ENCODE measurements at places on chromosomes 5 and 9. TPM values are rescaled to one million over a fixed set of nuclear protein-coding genes. Genes with fewer than 3 reads are reported as not detected.

- DNase-seq, result no peak
Measured at GRCh38 chr5:36422952-36423351, 121.2 kb upstream of the RANBP3L start.

Gene FBP1
- 3.1 TPM for total RNA-seq

GRCh38 chr5:124707520-124707919 lies 38.9 kb downstream of the ZNF608 start:
- DNase-seq, result no peak

DNA sequence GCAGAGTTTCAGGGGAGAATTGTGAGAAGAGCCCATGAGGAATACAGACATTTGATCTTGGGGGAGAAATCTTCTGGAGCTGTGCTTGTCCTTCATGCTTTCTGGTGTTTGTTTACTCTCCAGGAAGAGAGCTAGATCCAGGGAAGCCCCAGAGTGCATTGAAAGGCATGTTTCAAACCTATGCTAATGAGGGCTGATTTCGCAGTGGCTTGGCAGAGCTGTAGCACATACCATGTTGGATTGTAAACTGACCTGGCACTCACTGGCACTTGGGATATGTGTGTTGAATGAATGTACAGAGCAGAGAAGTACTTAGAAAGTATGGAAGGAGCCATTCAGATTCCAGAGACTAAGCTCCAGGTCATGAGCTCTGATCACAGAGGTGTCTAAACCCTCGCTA lies 30.9 kb downstream of the TNFSF8 start:
- no peak for DNase-seq

- no peak for DNase-seq
Measured at GRCh38 chr5:127492854-127493738, 24.3 kb upstream of the PRRC1 start.

Gene MYOT
- total RNA-seq, result 1.1 TPM

DNA sequence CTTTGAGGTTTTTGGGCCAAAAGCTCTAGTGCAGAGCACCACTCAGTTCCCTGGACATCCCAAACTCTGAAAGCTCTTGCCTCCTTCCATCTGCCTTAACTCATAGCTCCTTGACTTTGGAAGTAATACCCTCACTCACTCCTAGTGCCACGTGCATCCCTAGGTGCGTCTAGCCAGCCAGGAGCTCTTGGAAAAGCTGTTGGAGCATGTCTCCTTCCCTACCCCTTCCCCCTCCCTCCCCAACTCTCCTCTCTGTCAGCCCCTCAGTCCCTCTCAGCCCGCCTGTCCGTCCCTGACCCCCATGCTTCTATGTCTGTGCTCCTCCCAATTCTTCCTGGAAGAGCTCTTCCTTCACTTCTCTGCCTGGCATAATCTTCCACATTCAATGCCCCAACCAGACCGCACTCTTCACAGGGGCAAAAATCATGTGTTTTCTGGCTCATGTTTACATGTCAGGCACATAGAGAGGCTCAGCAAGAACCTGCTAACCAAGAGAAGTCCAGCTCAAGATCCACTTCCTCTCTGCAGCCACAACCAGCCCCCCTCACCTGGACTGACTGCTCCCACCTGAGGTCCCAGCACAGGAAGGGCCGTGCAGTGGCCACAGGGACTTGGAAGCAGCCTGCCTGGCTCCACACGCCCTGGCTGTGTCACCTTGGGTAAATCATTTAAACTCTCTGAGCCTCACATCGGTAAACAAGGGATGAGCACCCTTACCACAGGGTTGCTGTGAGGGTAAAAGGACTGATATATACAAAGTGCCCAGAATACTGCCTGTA lies 58.4 kb downstream of the WHRN start:
- no peak for DNase-seq

Gene ARL14EPL
- total RNA-seq, result not detected

Gene PHF19
- total RNA-seq, result 16.8 TPM

GRCh38 chr9:125388978-125389377 lies 127.4 kb downstream of the GAPVD1 start:
- no peak for DNase-seq

GRCh38 chr5:162990856-162991497 lies 446.4 kb upstream of the CCNG1 start:
- DNase-seq, result no peak

DNA sequence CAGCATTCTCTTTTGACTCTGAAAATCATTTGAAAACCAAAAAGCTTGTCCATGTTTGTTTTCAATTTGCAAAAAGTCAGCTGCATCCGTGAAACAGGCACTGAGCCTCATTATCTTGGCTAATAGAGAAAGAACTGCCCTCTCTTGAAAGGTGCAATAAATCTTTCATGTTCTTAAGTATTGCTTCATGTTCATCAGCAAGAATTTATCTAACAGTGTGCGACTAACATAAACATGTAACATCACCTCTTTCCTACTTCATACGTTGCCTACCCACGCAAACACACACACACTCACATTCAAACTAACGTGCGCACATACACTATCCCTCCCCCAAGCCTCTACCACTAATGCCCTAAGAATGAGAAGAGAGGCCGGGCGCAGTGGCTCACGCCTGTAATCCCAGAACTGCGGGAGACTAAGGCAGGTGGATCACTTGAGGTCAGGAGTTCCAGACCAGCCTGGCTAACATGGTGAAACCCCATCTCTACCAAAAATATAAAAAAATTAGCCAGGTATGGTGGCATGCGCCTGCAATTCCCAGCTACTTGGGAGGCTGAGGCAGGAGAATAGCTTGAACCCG lies 629.7 kb upstream of the ZNF608 start:
- DNase-seq, result no peak

Gene GABRB2
- total RNA-seq, result under 0.01 TPM

DNA sequence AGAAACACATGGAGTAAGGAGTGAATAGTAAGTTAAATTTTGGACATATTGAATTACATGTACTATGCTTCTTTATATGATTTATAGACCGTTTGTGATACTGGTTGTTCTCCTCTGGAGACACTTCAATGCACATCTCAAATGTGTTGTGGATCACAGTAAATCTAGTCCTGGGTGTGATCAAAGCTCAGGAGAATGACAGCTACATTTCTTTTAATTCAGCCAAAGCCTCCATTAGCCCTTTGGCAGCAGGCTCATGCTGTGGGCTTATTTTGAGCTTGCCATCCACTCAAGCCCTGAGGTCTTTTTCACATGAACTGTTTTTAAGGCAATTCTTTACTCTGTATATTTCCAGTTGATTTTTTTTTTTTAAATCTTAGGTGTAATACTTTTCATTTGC lies 34.6 kb upstream of the ACTBL2 start:
- DNase-seq, result no peak

Gene SIT1
- total RNA-seq, result 0.72 TPM

DNA sequence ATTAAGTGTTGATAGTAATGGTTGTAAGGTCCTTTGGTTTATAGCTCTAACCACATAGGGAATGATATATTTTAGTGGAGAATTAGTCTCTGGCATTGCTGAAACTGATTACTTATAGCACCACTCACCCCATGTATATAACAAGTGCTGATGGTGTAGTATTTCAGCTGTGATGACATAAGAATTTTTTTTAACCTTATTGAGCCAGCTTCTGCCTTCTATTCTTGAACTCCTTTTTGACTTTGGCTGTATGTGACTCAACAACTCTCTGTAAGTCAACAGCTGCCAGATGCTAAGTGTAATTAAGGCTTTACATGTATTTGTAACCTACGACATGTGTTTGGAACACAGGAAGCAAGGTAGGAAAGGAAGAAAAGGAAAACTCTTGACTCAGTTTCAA lies 929.6 kb upstream of the WWC1 start:
- DNase-seq, result no peak

Gene UHRF2
- total RNA-seq, result 52.2 TPM

Gene TEX48
- total RNA-seq, result not detected

Gene IL5
- not detected for total RNA-seq

- no peak for DNase-seq
Measured at GRCh38 chr9:136886610-136887597, 588 bp downstream of the TRAF2 start.

Gene TUSC1
- 21.4 TPM for total RNA-seq

Gene TMED7
- 69.9 TPM for total RNA-seq

DNA sequence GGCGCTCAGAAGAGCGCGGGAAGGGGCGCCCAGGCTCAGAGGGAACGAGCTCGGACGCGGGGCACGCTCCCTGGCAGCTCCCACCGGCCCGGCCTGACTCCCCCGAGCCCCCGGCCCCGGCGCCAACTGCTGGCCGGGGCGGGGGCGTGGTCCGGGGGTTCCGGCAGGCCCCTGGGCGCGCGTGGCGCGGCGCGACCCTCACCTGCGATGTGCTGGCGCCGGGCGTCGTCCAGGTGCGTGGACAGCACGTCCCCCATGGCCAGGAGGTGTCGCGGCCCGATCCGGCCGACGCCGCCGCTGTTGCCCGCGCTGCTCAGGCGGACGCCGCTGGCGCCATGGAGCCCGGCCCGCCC lies 43.5 kb upstream of the STXBP1 start:
- peak; percentile 27 for DNase-seq

DNA sequence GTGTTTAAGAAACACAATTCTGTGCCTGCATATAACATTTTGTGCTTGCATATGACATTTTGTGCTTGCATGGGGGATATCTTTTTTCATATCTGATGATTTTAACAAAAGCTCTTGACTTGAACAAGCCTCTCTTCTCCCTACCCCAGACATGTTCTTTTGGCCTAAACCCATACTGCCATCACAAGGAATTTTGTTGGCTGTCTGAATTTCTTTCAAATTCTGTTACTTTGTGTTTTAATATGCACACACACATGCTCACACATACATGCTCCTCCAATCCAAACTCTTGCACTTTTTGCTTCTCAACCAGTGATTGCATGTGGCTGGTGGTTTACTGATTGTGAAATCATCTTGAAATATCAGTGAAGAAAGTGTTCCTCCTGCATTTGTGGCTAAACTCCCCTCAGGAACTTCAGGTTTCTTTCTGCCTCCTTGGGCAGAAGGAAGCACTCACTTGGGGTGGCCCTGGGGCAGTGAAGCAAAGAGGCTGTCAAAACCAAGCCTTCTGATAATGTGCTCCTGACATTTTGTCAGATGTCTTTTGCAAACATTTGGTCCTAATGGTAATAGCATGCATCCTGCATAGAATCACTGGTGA lies 377.2 kb upstream of the KLF4 start:
- no peak for DNase-seq

GRCh38 chr5:66863243-66864170 lies 267.3 kb downstream of the MAST4 start:
- DNase-seq, result no peak

GRCh38 chr5:22044229-22044628 lies 808.9 kb downstream of the CDH12 start:
- DNase-seq, result no peak

Gene GDNF
- total RNA-seq, result 2.1 TPM

Gene FSD1L
- total RNA-seq, result 5.3 TPM

- DNase-seq, result no peak
Measured at GRCh38 chr9:124688238-124688904, 82.7 kb downstream of the NR6A1 start.

DNA sequence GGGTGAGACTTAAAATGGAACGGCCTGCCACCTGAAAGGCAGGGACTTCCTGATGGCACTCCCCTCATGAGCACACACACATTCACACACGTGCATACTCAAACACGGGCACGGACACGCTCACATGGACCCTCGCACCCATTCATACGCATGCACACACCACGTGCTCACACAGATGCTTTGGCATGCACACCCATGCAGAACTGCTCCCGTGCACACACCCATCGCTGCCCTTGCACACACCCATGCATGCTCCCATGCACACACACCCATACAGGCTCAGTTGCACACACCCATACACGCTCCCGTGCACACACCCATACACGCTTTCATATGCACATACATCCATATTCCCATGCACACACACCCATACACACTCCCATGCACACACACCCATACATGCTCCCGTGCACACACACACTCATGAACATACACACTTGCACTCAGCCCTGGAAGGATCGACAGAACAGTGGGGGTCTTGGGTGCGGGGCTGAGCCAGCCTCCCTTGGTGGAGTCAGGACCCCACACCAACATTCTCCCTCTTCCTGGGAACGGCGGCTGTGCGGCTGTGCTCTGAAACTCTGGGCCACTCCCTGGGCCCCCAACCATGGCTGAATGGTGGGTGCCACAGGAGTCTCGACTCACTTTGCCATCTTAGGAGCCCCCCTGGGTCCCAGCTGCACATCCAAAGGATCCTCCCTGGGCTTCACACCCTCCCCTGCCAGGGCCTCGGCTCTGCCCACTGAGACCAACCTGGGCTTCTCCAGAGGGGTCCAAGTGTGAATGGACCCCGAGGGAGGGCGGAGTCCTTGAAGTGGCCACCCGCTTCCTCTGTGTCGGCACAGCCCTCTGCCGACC lies 115.2 kb downstream of the RXRA start:
- no peak for DNase-seq

DNA sequence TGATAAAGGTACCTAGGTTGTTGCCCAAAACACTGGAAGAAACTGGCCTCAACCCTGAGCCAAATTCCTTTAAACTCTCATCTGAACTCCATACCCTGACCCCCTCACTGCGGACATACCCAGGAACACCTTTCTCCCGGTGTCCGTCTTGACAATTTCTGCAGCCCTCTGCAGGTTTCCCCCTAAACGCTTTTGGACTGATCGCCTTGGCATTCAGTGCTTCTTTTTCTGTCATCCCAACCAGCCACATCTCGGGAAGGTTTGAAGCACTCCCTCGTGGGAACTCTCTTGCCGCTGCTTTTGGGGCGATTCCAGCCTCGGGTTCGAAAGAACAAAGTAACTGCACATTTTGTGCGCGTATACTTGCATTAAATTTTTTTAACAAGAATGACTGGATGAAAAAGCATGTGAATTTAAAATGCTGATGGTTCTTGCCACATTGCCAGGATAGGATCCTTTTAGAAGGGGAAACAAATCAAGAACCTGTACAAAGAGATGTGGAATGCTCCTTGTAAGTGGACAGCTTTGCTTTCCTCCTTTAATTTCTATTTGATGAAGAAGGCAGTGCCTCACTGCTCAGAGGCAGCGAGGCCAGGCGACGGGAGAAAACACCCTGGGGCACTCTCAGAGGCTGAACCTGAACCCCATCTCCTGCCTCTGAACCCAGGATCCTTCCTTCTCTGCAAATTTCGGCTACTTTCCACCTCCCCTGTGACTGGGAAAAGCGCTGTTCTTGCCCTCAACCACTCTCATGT lies 615 bp downstream of the PSMD5 start:
- DNase-seq, result no peak

Gene CCDC152
- total RNA-seq, result 3.7 TPM

Gene NR2F1
- 51.6 TPM for total RNA-seq

GRCh38 chr9:114560956-114561355 lies 26.6 kb upstream of the ATP6V1G1 start:
- DNase-seq, result no peak

- no peak for DNase-seq
Measured at GRCh38 chr5:28954074-28954473, 1915.7 kb upstream of the CDH9 start.
